Activated naive CD4-positive, alpha-beta T cell treated with anti-CD3 and anti-CD28 coated beads, Interleukin-2, amount 10 ng/mL, durations not matched to agents 7 days and 5 days (primary cell): ENCODE measurements at places on chromosomes 3 and 15.
A peak's percentile ranks its signal among the peaks of the same experiment; 100 is the strongest.

- H3K27me3 ChIP-seq: peaks cover 4% of the 10 kb centered on the region
- no peak overlapping the region for H3K4me3 ChIP-seq
- no peaks in the 10 kb centered on the region for H3K36me3 ChIP-seq
- DNase-seq: no peak
- no peaks in the 10 kb centered on the region for H3K4me1 ChIP-seq
Observed at GRCh38 chr3:13574798-13575451, 26.0 kb downstream of the FBLN2 start.

- no peaks in the 10 kb centered on the region for H3K36me3 ChIP-seq
- H3K27ac ChIP-seq: no peak overlapping the region
- H3K4me1 ChIP-seq: no peaks in the 10 kb centered on the region
- H3K4me3 ChIP-seq: no peak overlapping the region
- H3K27me3 ChIP-seq: no peaks in the 10 kb centered on the region
- no peak for DNase-seq
Observed at GRCh38 chr3:172980849-172981248, 160.2 kb downstream of the SPATA16 start.

DNA sequence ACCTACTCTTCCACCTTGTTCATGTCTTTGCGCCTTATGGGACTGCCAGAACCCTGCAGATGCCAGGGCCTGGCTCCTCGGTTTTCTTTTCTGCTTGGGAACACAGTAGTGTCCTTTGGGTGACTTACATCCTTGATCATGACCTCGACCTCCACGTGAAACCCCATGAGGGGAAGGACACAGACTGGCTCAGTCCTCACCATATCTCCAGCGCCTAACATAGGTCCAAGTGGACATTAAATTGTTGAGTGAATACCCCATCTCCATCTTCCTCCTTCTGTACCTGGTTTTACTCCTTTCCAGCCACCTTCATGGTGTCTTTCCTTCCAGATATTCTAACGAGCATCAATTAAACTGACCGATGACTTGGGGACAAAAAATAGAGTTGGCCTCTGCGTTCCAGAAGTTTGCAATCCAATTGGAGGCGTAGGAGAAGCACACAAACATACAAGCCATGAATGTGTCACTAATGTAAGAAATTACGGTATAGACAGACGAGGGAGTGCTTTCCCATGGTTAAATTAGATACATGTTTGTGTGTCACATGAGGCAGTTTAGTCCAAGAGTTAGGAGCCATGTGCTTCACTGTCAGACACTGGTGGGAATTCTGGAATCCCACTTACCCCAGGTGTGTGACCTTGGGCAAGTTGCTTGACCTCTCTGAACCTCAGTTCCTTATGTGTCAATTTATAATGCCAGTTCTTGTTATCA, 907 bp upstream of the HERC1 start:
- H3K27me3 ChIP-seq: peaks cover 11% of the 10 kb centered on the region
- H3K4me1 ChIP-seq: peaks cover 40% of the 10 kb centered on the region
- H3K4me3 ChIP-seq: peak overlapping the region; percentile 97
- DNase-seq: no peak

GRCh38 chr3:11434017-11434526, 161.9 kb downstream of the ATG7 start:
- no peak overlapping the region for H3K4me3 ChIP-seq
- no peak for DNase-seq
- peaks cover 4% of the 10 kb centered on the region for H3K4me1 ChIP-seq
- no peaks in the 10 kb centered on the region for H3K27me3 ChIP-seq
- H3K27ac ChIP-seq: no peak overlapping the region

DNA sequence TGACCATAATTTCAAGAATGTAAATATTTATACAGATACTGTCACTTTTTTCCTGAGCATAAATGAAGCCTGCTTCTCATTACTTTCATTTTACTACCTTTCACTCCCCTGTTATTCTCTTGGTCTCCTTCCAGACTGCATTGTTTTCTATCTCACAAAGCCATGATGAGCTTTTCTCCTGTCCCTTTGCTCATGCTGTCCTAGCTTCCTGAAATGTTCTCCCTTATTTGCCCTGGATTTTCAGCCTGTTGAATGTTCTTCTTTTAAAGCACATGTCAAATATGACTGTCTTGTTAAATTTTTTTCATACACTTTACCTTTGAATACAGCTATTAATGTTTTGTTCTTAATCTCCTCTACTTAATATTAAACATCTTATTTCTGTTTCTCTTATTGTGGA, 31.7 kb downstream of the ATP11B start:
- no peak for DNase-seq
- H3K4me3 ChIP-seq: no peak overlapping the region
- H3K27ac ChIP-seq: no peak overlapping the region
- H3K4me1 ChIP-seq: peaks cover 6% of the 10 kb centered on the region

DNA sequence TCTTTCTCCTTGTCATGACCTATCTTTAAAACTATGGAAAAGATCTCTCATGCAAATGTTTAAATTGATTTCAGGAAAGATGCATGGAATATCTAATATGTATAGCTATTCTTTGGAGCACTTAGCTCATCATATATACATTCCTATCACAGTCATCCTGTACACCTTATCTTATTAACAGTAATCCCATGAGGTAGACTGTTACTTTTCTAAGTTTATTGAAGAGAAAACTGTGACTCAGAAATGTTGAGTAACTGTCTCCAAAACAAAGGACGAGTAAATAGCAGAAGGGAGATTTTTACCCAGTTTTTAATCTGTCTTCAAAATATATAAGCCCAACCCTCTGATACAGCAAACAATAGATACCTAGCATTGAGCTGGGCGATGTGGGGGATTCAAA, 308.3 kb downstream of the GAP43 start:
- no peak overlapping the region for H3K27ac ChIP-seq
- H3K4me1 ChIP-seq: no peaks in the 10 kb centered on the region

- H3K4me3 ChIP-seq: no peak overlapping the region
- DNase-seq: no peak
- H3K36me3 ChIP-seq: no peaks in the 10 kb centered on the region
Observed at GRCh38 chr15:65332391-65333147, 28.1 kb downstream of the RNU5B-1 start.

- peaks cover 13% of the 10 kb centered on the region for H3K27me3 ChIP-seq
- no peak overlapping the region for H3K27ac ChIP-seq
- H3K4me3 ChIP-seq: no peak overlapping the region
- H3K4me1 ChIP-seq: no peaks in the 10 kb centered on the region
- DNase-seq: no peak
Observed at GRCh38 chr15:72888211-72888610, 104.7 kb upstream of the ADPGK start.

DNA sequence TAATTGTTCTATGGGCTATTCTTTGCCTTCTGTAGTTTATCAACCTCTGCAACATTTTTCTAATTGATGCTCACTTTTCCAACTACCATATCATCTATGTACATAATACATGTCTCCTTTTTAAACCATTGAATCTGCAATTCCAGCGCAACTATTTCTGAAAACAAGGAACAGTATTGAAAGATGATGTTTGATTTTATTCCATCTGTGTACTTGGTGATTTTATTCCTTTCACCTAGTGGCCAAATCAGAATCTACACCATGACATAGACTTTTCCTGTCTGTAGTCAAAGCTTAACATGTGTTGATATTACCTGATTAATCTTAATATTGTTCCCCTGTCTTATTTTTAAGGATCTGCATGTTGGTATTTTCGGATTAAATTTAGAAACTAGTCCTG, 13.0 kb downstream of the NKTR start:
- H3K4me3 ChIP-seq: no peak overlapping the region
- H3K36me3 ChIP-seq: peaks cover 29% of the 10 kb centered on the region
- H3K4me1 ChIP-seq: peaks cover 44% of the 10 kb centered on the region
- no peak for DNase-seq
- H3K27me3 ChIP-seq: no peaks in the 10 kb centered on the region
- peak overlapping the region; percentile 1 for H3K27ac ChIP-seq

- no peaks in the 10 kb centered on the region for H3K36me3 ChIP-seq
- H3K27me3 ChIP-seq: peaks cover 9% of the 10 kb centered on the region
- no peak overlapping the region for H3K4me3 ChIP-seq
- H3K4me1 ChIP-seq: no peaks in the 10 kb centered on the region
Observed at GRCh38 chr15:51286816-51287215, 51.6 kb downstream of the CYP19A1 start.

DNA sequence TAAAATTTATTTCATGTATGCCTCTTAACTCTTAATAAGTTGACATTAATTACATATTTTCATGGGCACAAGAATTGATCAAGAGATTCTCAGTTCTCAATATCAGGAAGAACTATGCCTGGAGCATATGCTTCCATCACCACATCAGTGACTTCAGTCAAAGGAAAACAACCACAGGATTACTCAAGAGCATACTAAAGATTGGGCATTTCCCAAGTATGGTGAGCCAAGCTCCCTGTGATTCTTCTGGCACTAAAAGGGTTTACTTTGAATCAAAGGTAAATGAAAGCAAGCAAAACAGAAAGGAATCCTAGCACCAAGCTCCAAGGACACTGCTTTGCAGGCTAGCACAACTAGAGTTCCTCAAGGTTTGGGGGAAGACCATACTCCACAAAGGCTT, 44.6 kb downstream of the FMN1 start:
- peaks cover 27% of the 10 kb centered on the region for H3K27me3 ChIP-seq
- no peak for DNase-seq
- peaks cover 15% of the 10 kb centered on the region for H3K4me1 ChIP-seq
- H3K4me3 ChIP-seq: no peak overlapping the region

- DNase-seq: no peak
- H3K4me3 ChIP-seq: no peak overlapping the region
- H3K36me3 ChIP-seq: peaks cover 17% of the 10 kb centered on the region
- peaks cover 12% of the 10 kb centered on the region for H3K27me3 ChIP-seq
Observed at GRCh38 chr15:84659904-84660781, 2.1 kb upstream of the NMB start.

- no peaks in the 10 kb centered on the region for H3K36me3 ChIP-seq
- no peak for DNase-seq
- peaks cover 4% of the 10 kb centered on the region for H3K4me1 ChIP-seq
- no peak overlapping the region for H3K27ac ChIP-seq
- no peak overlapping the region for H3K4me3 ChIP-seq
Observed at GRCh38 chr3:190692256-190692655, 170.2 kb downstream of the GMNC start.

- no peak overlapping the region for H3K27ac ChIP-seq
- DNase-seq: no peak
- H3K27me3 ChIP-seq: peaks cover 16% of the 10 kb centered on the region
- H3K36me3 ChIP-seq: no peaks in the 10 kb centered on the region
Observed at GRCh38 chr3:11045536-11045935, 53.0 kb downstream of the SLC6A1 start.

GRCh38 chr3:143287403-143287802, 167.8 kb downstream of the CHST2 start:
- H3K27ac ChIP-seq: no peak overlapping the region
- no peaks in the 10 kb centered on the region for H3K36me3 ChIP-seq
- no peak overlapping the region for H3K4me3 ChIP-seq

DNA sequence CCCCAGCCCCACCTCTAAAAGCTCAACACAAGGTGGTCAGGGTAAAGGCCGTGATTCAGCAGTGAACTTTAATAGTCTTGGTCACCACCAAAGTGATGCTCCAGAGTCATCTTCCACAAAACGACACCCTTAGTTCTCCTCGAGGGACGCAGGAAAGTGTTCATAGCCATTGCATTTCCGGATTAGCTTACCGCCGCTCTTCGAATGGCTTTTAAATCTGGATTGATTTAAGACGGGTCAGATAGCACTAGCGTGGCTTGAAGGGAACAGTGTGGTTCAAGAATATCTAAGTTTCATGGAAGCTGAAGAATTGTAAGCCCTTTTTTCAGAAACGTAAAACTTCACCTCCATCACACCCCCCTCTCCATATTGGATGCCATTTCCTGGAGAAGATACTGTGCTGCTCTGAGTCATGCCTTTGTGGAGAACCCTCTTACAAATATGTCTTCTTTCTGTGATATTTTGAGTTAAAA, 829 bp downstream of the RNF7 start:
- H3K4me3 ChIP-seq: peak overlapping the region; percentile 100
- peaks cover 42% of the 10 kb centered on the region for H3K4me1 ChIP-seq
- H3K27ac ChIP-seq: peak overlapping the region; percentile 99
- DNase-seq: peak; percentile 35

DNA sequence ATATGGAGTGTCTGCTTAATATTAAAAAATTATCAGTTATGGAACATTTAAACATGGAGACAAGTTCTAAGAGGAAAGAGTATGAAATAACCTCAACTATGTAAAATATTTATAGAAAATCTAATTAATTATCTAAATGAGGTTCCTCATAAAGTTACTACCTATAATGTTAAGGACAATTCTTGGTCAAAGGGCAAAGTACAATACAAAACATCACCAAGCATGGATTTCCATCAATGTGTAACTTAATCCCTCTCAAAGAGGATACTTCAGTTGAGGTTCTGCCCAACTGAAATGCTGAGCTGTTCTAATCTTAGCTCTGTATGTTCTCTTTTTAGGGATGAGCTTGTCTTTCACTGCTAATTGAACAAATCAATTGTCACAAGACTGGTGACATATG, 56.0 kb upstream of the CHRM5 start:
- H3K36me3 ChIP-seq: no peaks in the 10 kb centered on the region
- no peaks in the 10 kb centered on the region for H3K27me3 ChIP-seq
- DNase-seq: no peak
- H3K4me1 ChIP-seq: no peaks in the 10 kb centered on the region
- H3K4me3 ChIP-seq: no peak overlapping the region

DNA sequence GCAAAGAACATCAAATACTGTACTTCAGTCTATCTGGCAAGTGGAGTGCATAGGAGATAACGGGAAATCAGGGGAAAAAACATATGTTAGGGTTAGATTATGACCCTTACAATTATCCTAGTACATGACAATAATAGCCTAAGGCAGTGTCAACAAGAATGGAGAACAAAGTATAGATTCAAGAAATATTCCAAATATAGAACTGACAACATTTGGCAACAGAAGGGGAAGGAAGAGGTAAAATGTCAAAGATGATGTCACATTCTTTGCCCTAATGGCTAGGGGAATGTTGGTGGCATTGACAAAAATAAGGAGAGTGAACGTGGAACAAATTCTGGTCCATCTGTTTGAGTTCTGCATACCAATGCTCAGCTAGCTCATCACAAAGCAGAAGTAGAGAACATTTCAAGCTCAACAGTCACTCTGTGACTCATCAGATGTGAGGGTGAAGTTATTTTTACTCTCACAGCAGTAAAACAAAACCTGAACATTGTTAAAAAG, 15.5 kb upstream of the ATP8B4 start:
- no peaks in the 10 kb centered on the region for H3K27me3 ChIP-seq
- no peaks in the 10 kb centered on the region for H3K36me3 ChIP-seq
- H3K4me1 ChIP-seq: peaks cover 14% of the 10 kb centered on the region
- H3K4me3 ChIP-seq: no peak overlapping the region

DNA sequence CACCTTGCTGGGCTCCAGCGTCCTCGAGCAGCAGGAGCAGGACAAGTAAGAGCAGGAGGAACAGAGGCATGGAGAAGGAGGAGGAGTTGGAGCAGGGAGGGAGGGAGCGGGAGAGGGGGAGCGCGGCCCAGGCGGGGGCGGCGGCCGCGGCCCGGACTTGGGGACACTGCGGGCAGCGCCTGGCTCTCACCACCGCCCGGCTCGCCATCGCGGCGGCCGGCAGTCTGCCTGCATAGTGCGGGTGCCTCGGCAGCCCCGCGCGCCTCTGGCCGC, 440 bp downstream of the DCBLD2 start:
- H3K4me1 ChIP-seq: peaks cover 15% of the 10 kb centered on the region
- DNase-seq: no peak
- H3K27ac ChIP-seq: no peak overlapping the region
- no peaks in the 10 kb centered on the region for H3K36me3 ChIP-seq
